ENCODE measurements at places on chromosomes 5 and 9.

- DNase-seq = no peak
Observed at GRCh38 chr5:125113328-125113727, 366.9 kb upstream of the ZNF608 start.

DNA sequence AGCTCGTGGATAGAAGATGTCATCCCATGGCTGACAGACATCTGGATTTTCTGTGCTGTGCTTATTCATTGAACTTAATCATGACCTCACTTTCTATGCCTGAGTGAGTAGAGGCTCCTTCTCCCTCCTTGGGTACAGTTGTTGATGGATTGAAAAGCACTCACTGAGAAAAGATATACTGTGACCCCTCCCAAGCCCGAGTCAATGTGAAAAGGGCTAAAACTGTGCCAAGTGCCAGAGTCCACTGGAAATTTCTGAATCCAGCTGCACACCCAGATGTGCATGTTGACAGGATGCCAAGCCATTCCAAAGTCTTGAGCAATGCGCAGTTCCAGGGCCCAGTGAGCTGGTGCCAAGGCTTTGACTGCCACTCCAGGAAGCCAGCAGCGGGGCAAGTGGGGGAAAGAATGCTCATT, 473.0 kb downstream of the NTRK2 start:
- DNase-seq = no peak

GRCh38 chr5:9739135-9739534, 109.0 kb upstream of the TAS2R1 start:
- DNase-seq = no peak

GRCh38 chr5:180807654-180808414, 5.2 kb upstream of the MGAT1 start:
- no peak for DNase-seq

- DNase-seq = no peak
Observed at GRCh38 chr5:65577141-65577540, 14.0 kb downstream of the PPWD1 start.

GRCh38 chr5:2385818-2386217, 365.7 kb downstream of the IRX2 start:
- DNase-seq = no peak

- no peak for DNase-seq
Observed at GRCh38 chr5:108251350-108251749, 130.5 kb downstream of the FBXL17 start.

GRCh38 chr5:149438711-149439132, 59.6 kb upstream of the IL17B start:
- DNase-seq = no peak

- DNase-seq = no peak
Observed at GRCh38 chr5:110099572-110099971, 409.8 kb downstream of the MAN2A1 start.

DNA sequence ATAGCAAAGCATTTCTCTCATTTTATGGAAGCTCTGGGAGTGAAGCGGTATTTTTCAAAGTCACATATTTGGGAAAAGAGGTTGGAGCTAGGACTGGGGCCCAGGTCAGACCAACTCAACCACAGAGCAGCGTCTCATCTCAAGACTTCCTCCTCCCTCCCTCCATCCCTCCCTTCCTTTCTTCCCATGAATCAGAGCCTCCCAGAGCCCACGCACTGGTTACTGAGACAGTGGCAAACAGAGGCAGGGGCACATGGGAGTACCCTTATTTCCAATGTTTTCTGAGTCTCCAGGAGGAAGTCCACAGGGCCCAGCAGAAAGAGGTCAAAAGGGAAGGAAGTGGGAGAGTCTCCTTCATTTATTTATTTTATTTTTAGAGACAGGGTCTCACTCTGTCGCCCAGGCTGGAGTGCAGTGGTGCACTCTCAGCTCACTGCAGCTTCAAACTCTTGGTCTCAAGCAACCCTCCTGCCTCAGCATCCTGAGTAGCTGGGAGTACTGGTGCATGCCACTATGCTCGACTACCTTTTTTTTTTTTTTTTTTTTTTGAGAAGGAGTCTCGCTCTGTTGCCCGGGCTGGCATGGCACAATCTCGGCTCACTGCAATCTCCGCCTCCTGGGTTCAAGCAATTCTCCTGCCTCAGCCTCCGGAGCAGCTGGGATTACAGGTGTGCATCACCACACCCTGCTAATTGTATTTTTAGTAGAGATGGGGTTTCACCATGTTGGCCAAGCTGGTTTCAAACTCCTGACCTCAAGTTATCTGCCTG, 52.5 kb upstream of the CDKN2AIPNL start:
- DNase-seq = no peak

DNA sequence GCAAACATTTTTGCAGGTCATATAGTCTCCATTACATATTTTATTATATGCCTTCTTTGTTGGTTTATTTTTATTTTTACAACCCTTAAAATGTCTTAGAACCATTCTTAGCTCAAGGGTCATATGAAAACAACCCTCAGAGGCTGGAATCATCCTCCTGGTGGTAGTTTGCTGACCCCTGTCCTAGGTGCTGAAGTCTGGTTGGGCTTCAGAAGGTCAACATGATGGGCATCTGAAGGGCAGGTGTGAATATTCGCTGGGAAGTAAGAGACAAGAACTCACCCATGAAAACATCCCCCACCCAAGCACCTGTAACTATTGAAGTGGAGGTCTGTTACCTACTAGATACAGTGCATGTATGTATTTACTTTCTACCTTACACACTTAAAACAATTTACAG, 75.4 kb downstream of the OSMR start:
- no peak for DNase-seq

DNA sequence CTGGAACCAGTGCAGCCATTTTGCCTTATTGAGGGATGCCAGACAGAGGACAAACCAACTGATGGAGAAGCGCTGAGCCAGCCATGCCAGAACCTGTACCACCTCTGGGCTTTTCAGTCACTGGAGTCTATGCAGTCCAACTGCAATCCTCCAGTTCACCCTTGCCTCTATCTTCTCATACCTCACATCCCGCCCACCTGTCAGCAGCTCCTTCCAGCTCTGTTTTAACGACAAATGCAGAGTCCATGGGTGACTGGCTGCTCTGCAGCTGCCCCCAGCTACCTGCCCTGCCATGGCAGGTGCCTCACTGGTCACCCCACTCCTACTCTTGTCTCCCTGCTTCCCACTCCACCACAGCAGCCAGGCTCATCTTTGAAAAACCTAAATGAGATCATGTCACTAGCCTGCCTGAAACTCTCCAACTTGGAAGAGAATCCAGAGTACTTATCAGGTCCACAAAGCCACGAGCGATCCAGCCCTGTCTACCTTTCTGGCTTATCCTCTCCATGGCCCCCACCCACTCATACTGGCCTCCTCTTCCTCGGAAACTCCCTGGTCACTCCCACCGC, 14.0 kb upstream of the ACSL6 start:
- DNase-seq = no peak

GRCh38 chr5:43179836-43180235, 12.2 kb upstream of the NIM1K start:
- DNase-seq = no peak

DNA sequence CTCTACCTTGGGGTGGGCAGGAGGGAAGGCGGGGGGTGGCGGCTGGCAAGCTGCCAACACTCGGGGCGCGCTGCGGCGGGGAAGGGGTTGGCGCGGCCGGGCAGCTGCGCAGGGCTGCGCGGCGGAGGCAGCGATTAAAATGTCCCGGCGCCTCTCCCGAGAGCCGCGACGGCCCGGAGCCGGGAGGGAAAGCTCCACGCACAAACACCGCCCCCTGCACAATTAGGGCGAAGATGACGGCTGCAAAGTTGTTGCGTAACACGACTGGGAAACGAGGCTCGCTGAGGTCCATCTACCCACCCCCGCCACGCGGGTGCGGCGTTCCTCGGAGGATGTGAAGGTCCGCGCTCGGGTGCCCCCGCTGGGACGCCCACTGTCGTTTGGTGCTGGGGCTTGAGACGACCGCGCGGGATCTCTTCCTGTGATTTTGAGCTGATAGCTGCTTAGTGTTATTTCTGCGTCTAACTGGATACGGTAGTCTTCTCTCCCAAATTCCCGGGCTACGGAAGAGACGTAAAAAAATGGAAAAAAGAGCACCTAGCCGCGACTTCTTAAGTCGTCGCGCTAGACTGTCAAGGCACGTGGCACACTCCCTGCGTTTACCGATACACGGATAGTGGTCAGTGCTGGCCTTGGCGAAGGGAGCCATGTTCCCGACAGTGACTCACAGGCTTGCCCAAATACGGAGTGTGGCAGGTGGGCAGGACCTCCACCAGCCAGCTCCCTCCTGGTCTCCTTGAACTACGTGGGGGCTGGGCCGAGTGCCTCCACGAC, 958 bp upstream of the NFIL3 start:
- peak; percentile 41 for DNase-seq

- no peak for DNase-seq
Observed at GRCh38 chr5:175282611-175283225, 161.3 kb downstream of the DRD1 start.

DNA sequence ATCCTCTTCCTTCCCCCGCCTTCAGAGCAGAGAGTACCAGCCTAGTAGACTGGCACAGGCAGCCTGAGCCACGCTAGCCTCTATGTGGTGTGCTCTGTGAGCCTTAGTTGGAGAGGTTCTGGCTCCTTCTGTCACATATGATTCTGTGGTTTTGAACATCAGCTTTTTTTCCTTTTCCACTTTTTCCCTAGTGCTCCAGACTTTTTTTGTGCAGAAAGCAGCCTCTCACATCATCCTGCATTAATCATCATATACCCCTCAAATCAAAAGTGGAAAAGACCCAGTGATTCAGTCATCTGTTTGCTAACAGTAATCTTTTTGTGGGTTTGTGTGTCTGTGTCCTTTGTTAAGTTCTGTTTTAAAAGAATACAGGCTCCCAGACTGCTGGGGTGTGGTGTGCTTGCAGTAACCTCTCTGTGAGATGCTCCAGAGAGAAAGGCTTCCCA, 663.9 kb upstream of the RGMB start:
- DNase-seq = no peak

GRCh38 chr5:114361724-114362196, at the start of gene KCNN2:
KCNN2 (plus strand) TSS chr5:114362070; CDS start chr5:114362140, 70 bp downstream.
- DNase-seq = no peak

GRCh38 chr9:137989156-137989555, 111.6 kb downstream of the CACNA1B start:
- no peak for DNase-seq

DNA sequence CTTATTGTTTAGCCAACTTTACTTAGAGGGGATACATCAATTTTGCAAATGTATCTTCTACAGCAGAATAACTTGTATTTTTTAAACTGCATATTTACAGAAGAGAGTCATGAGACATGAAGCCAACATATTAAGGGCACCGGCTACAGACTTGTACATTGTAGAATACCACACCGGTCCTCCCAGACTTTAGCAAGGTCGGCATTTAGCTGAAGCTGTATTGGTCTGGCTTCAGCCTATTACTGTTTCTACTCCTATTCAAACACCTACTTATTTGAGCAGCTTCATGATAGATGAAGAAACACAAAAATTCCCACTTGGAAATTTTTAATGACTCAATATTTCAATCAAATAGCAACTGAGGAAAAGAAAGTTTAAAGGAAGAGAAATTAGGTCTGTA, 33.0 kb downstream of the NR3C1 start:
- DNase-seq = no peak

- no peak for DNase-seq
Observed at GRCh38 chr9:92970467-92970923, 23.2 kb downstream of the FGD3 start.

DNA sequence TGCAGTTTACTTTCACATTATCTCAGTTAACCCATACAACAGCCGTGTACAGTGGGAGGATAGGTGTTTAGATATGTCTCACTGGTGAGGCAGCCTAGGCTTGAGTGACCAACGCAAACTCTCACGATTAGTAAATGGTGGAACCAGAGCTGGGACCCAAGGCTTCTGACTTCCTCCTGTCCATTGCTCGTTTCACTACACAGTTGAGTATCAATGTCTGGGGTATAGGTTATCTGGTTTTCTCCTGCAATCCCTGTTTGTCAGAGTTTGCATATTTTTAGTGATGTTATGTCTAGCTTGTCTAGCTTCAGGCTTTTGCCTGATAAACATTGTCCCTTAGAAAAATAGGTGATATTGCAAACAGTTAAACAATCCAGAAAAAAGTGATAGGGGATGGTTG, 62.6 kb downstream of the NUP214 start:
- no peak for DNase-seq

- DNase-seq = no peak
Observed at GRCh38 chr5:1068895-1069719, 42.8 kb downstream of the SLC12A7 start.

GRCh38 chr5:145056800-145057199, 778.3 kb downstream of the PRELID2 start:
- DNase-seq = no peak

- DNase-seq = peak; percentile 9
Observed at GRCh38 chr5:138077064-138077696, 6.7 kb upstream of the WNT8A start.

DNA sequence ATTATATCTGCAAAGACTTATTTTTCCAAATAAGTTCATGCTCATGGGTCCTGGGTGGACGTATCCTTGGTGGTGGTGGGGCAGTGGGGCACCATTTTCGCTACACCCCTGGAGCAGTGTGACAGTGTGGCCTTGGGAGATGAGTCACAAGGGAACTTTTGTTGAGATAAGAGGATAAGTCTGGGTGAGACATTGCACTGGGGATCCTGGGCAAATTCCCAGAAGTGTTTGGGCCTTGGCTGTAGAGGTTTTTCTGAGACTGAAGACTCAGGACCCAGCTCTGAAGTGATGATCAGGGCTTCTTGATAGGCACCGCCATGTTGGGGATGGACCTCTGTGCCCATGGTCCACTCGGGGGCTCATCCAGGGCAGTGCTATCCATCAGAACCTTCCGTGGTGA, 149.4 kb downstream of the MACROH2A1 start:
- DNase-seq = no peak

DNA sequence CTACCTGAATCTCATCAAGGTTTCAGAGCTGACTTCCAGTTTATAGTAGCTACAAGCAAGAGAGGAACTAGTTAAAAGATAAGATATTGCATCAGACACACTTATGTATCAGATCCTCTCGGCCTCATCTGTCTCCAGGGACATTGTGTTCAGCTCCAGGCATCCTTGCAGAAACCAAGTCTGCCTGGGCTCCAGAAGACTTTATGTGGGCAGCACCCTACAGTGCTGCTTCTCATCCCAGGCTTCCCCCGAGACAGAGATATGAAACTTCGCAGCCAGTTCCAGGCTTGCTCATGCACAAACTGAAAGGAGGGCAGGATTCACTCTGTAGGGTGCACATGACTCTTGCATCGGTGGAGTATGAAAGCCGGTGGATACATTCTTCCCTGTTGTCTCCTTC, 33.9 kb upstream of the FOXB2 start:
- no peak for DNase-seq
